Stimulated activated CD8-positive, alpha-beta memory T cell treated with anti-CD3 and anti-CD28 coated beads, Interleukin-12 subunit alpha, Interleukin-12 subunit beta, amount 100 ng/mL, for 1 hour (primary cell): ENCODE measurements at places on chromosomes 5 and 9.

- DNase-seq = no peak
These were observed 19.1 kb downstream of the EEIG1 start for GRCh38 chr9:127961613-127962155.

DNA sequence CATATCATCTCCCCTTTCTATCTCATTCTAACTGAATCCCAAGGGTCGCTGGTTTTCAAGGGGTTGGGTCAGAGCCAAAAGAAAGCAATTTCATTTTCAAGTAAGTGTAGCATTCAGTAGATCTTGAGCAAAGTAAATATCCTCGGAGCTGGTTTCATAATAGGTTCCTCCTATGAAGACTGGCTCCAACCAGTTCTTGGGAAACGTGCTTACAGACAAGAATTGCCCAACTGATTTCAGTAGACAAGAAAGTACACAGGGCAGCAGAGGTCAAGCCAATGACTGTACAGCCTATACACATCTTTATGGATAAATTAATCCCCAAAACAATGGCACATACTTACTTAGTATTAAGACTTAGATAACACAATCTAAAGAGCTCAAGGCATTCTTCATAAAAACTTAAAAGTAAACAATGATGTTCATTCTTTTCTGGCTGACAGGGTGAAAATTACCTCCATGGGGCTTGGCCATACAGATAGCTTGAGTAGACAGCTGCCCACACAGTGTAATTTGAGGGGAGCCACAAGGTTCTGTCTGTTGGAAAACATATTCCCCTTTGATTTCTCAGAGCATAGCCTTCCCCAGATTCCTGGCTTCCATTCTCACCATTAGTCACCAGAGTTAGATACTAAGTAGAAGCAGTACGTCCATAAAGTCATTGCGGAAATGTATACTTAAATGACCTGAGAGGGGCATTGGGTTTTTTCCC lies 163.9 kb downstream of the ARRDC3 start:
- no peak for DNase-seq

DNA sequence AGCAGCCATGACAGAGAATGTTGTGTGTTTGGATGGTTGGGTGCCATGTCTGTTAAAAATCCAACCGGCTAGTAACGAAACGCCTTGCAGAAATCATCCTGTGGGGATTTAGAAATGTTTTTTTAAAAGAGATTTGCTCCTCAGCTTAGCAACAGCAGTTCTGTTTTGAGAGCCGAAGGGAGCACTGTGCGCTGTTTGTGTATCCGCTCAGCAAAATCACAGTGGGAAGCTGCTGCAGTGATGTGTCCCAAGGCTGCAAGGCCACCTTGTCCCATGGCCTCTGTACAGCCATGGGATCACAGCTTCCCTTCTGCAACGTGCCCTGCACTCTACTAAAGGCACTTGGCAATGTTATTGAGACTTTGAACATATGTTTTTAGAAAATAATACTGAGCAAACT lies 40.9 kb downstream of the TRIO start:
- DNase-seq = no peak

- DNase-seq = no peak
These were observed 167.8 kb downstream of the COL23A1 start for GRCh38 chr5:178422400-178422775.

- no peak for DNase-seq
These were observed 59.8 kb downstream of the BAAT start for GRCh38 chr9:101325053-101325452.

DNA sequence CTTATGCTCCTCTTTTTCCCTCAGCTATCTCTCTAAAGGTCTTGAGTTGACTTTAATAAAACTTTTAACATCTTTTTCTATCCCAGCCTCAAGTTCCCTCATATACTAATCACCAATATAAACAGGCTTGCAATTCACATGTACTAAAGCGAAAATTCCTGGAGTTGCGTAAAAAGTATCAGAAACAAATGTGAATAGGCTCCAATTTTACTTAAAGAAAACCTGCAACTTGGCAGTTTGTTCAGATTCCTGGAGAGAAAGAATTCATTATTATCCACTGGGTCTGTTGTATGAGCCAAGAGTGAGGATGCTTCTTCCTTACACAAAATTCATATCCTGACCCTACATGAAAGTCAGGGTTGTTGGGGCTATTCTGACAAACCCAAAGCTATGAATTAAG lies 384.2 kb downstream of the DTWD2 start:
- no peak for DNase-seq

DNA sequence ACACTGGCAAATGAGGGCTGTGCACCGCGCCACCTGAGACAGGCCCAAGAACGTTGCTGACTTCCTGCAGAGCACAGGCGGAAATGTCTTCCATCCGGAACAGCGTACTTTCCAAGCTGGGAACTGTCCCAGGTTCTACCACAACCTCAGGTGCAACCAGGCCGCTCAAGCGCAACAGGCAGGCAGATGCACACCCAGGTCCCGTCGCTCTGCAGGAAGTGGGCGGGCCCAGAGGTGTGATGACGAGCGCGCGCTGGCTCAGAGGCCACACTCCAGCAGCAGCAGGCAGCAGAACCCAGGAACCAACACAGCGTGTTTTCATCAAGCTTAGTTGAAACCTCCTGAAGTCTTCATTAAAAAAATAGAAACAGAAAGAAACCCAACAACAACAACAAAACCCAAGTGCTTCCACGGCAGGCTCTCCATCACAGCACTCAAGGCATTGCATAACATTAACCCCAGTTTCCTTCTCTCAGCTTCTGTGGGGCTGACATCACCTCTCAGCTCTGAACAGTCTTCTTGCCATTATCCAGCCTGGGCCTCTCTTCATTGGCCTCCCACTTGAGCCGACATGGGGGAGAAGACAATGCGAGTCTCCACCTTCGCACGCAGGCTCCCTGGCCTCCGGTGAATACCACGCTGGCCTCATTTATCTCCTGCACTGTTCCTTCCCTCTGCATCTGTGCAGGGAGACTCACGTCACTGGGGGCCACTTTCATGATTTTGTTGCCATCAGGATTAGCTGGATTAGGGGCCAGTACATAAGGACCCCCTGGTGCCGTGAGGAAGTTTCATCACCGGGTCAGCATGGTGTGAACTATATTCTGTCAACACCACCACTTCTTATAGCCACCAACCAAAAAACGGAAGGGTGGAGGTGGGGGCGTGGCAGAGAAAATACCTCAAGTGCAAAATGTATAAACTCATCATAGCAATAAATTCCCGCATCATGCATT lies 22.1 kb downstream of the PTCH1 start:
- DNase-seq = peak; percentile 75
